ENCODE measurements at places on chromosomes 13 and 19. TPM values are rescaled to one million over a fixed set of nuclear protein-coding genes. Genes with fewer than 3 reads are reported as not detected.

NOVA2 gene
- total RNA-seq = not detected

GRCh38 chr19:31275068-31275334 lies 74.2 kb downstream of the TSHZ3 start:
- H3K27ac ChIP-seq = no peak overlapping the region
- no peak overlapping the region for H3K4me3 ChIP-seq
- H3K27me3 ChIP-seq = no peaks in the 10 kb centered on the region
- no peaks in the 10 kb centered on the region for H3K36me3 ChIP-seq
- H3K4me1 ChIP-seq = no peaks in the 10 kb centered on the region

- H3K27me3 ChIP-seq = no peaks in the 10 kb centered on the region
- H3K4me1 ChIP-seq = peaks cover 68% of the 10 kb centered on the region
- H3K36me3 ChIP-seq = peaks cover 6% of the 10 kb centered on the region
- no peak for DNase-seq
Measured at GRCh38 chr13:40609972-40610726, 56.3 kb downstream of the FOXO1 start.

PEG3 gene
- total RNA-seq = not detected

KANK2 gene
- total RNA-seq = not detected

DNA sequence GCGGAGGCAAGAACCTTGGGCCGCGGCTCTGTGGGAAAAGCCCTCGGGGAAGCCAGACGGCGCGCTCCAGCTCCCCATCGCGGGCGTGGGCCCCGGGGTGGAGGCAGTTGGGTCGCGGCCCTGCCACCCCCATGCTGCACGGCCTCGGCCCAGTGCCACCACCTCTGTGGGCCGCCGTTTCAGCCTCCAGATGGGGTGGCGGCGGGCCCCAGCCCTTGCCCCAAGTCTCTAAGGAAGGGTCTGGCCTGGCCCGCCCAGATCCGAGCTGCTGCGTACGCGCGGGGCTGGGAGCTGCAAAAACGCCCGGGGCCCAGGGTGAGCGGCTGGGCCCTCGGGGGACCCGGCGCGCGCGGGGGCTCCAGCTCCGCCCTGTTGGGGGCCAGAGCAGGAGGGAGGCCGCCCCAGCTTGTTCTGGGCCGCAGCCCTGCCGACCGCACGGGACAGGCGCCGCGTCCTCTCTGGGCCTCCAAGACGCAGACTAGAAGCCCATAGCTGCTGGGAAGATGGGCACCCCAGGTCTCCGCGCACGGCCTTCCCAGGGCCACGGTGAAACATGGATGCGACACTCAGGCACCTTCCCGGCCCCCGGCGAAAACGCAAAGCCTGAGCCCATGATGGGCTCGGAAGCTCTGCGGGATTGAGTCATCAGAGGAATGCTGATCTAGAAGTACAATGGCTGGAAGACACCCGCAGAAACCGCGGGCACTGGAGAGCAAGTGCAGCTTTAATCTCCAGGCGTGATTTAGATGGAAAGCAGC lies 110.1 kb downstream of the KCTD15 start:
- no peak overlapping the region for H3K4me3 ChIP-seq
- H3K27ac ChIP-seq = no peak overlapping the region
- no peaks in the 10 kb centered on the region for H3K36me3 ChIP-seq
- H3K4me1 ChIP-seq = peaks cover 15% of the 10 kb centered on the region
